ENCODE measurements at places on chromosomes 1 and 21.

DNA sequence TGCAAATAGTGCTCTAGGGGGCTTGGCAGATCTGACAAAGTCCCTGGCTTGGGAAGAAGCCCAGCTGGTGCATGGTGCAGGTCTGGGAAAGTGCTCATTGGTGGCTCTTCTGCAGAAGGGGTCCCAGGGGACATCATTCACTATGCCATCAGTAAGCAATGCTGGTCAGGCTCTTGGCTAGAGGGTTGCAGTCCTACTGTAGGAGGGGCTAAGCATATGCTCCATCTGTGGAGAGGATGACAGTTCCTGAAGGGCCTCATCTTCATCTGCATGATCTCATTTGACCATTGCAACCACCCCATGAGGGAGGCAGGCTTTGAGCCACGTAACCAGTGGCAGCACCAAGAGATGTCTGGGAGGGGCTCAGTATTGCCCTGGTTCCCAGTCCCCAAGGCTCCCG is 31.5 kb upstream of the VASH2 start:
- DNase-seq, result no peak

DNA sequence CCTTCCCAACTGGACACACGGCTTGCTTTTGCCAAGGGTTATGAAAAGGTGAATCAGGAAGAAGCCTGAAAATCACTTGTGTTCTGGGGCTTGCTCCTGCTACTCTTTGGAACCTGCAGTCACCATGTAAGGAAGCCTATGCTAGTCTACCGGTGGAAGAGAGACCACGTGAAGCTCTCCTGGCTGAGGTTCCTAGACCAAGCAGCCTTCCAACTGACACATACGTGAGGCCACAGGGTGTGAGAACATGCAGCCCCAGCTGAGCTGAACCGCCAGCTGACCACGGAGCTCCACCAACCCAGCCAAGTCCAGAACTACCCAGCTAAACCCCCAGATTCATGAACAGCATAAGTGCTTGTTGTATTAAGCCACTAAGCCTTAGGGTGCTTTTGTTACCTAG is 72.8 kb upstream of the KRTAP19-8 start:
- no peak for DNase-seq

GRCh38 chr1:33241866-33242265 is 14.4 kb upstream of the ZNF362 start:
- no peak for DNase-seq

- DNase-seq, result no peak
Measured at GRCh38 chr1:203511513-203511912, 17.6 kb downstream of the OPTC start.

DNA sequence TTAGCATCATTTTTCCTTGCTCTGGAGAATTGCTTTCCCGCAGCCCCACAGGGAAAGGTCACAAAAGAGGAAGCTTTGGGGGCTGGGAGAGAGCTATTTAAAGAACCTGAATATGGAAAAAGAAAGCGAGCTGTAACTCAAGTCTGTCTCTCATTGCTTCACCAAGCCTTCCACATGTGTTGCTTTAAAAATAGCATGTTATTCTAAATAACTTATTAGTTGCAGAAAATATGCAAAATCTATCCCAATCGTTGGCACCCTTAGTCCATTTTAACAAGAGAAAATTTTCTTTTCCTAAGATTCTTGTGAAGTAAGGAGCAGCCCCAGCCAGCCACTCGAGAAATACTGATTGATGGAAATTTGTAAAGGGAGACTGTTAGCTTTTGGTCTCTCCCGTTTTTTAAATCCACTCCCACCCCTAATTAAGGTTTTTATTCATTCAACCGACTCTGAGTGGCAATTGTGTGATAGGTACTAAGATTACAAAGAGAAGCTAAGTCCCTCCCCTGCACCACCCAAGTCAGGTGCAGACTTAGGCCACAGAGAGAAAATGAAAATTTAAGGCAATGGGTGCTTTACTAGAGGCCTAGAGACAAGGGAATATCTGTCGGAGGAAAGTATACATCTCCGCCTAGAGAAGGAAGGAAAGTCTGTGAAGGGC is 802 bp downstream of the CYP4X1 start:
- DNase-seq, result no peak

GRCh38 chr1:203199816-203200571 is 13.5 kb upstream of the CHI3L1 start:
- peak; percentile 78 for DNase-seq

GRCh38 chr1:246106342-246106763 is 400.7 kb downstream of the SMYD3 start:
- DNase-seq, result no peak

- no peak for DNase-seq
Measured at GRCh38 chr21:38454161-38454560, 44.1 kb downstream of the ERG start.

GRCh38 chr1:174322202-174322862 is 125.4 kb upstream of the GPR52 start:
- no peak for DNase-seq

DNA sequence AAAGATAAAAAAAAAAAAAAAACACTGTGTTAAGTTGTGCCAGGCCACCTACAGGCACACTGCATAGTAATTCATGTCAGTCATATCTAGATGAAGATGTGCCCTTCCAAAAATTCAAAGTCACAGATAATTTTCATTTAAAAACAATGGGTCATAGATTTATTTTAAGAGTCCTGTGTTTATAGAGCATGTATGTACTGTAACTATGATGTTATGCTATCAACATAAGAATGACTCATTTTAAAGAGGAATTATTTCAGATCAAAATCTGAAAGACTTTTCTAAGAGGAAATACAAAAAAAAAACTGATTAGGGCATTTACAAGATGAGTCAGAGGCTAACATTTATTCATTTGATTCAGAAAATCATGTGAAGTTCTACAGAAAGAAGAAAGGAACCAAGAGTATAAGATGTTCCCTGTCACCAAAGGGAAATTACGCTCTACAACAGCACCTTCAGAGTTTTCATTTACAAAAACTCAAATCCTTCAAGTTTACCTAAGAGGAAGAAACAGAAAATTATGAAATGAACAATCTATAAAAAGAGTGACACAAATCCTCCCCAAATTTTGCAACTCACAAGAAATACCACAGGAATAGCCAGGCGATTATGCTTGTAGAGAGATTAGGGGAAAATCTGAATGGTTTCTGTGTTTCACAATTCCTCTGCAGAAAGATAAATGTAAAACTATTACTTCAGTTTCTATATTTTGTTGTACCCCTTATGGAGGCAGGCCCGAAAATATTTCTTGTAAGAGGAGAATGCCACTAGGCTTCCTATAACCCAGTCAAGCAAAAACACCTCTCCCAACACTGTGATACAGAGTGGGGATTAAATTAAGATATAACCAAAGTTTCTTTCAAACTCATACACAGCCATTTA is 13.8 kb downstream of the TP53BP2 start:
- peak; percentile 34 for DNase-seq

DNA sequence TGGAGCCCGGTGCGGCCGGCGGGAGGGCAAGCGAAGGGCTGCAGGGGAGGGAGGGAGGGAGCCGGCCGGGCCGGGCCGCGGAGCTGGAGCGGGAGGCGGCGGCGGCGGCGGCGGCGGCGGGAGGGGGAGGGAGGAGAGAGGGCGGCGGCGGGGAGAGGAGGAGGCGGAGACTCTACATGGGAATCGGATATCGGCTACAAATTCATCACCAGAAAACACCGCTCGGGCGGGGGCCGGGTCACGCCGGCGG is at the start of gene AKT3:
Gene AKT3 (minus strand): TSS at position 42 of the 250 bp plus-strand sequence. CDS start 7,073 bp downstream, outside the sequence.
- no peak for DNase-seq

DNA sequence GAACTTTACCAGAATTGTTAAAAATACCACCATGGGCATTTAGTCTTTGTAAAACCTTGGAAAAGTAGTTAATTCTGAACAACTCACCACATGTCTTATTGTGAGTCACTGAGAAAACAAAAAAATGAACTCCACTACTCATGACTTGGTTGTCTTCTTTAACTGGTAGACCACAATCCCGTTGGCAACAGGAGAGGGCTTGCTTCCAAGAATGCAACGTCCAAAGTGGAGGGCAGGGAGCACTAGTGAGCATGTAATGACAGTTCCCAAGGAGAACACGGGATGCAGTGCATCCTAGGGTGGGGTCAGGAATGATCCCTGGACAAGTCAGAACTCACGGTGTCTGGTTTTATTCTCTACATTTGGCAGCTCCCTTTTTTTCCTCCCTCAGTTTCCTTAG is 15.2 kb upstream of the HMCN1 start:
- DNase-seq, result peak; percentile 93

GRCh38 chr1:176055398-176055797 is 151.7 kb downstream of the COP1 start:
- DNase-seq, result no peak

- DNase-seq, result peak; percentile 100
Measured at GRCh38 chr1:198601936-198602889, 36.6 kb upstream of the PTPRC start.

DNA sequence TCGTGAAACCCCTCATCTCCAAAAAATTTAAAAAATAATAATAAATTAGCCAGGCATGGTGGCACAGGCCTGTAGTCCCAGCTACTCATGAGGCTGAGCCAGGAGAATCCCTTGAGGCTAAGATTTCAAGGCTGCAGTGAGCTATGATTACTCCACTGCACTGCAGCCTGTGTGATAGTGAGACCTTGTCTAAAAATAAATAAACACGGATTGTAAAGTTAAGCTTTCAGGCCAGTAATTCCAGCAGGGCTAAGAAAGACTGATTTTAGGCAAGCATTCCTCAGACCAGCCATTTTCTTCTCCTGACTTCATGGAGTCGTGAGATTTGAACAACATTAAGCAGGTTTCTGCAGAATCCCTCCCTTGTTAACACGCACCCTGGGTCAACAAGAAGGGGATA is 77.2 kb upstream of the EFHD2 start:
- DNase-seq, result no peak

- peak; percentile 44 for DNase-seq
Measured at GRCh38 chr1:28129150-28129549, 40.7 kb upstream of the EYA3 start.

DNA sequence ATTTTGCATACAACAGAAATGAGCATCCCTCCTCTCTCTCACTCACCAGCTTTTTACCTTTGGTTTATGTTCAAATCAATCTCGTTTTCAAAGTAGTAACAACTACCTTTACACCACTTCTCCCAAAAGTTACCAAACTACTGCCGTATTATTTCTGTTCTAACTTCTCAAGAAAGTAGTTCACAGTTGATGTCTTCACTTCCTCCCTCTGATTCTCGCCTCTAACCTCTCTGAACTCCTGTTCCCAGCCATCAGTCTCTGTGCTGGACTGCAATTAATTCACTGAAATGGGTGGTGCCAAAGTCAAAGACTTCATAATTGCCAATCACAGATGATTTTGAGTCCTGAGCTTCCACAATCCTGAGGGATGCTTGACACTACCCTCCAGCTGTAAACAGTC is 54.0 kb downstream of the ZNF281 start:
- no peak for DNase-seq

- no peak for DNase-seq
Measured at GRCh38 chr1:153866045-153866850, 56.5 kb downstream of the GATAD2B start.

GRCh38 chr1:79667848-79668696 is 661.5 kb upstream of the ADGRL4 start:
- no peak for DNase-seq

GRCh38 chr1:245946905-245947304 is 560.2 kb downstream of the SMYD3 start:
- no peak for DNase-seq

- no peak for DNase-seq
Measured at GRCh38 chr1:197017558-197018146, 40.3 kb downstream of the CFHR5 start.

DNA sequence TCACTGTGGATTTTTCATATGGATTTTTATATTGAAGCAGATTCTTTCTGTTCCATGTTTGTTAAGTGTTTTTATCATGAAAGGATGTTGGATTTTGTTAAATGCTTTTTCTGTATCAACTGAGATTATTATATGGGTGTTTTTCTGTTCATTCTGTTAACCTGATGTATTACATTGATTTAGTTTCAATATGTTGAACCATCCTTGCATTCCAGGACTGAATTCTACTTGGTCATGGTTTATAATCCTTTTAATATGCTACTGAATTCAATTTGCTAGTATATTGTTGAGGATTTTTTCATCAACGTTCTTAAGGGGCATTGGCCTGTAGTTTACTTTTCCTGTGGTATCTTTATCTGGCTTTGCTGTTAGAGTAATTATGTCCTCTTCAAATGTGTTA is 55.8 kb downstream of the CCDC30 start:
- DNase-seq, result no peak

DNA sequence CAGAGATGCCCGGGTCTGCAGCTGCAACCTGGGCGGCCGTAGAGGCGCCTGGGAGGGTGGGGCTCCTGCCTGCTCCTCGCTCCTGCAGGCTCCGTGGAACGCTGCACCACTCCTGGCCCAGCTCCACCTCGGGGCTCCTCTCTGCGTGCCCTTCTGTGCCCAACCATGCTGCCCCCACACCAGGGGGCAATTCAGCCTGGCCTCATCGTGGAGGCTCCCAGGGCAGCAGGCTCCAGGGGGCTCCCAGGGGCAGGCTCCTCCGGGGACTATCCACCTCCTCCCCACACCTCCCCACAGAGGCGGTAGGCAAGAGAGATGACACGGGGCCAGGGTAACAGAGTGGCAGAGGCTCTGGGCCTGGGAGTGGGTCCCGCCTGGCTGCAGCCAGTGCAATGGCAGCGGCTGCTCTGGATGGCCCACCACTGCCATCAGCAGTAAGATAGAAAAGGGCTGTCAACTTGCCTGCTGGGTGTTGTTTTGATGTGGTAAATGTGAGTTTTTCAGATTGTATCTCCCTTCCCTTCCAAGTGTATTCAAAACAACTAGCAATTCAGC is 22.4 kb upstream of the LRRC8C start:
- DNase-seq, result no peak

DNA sequence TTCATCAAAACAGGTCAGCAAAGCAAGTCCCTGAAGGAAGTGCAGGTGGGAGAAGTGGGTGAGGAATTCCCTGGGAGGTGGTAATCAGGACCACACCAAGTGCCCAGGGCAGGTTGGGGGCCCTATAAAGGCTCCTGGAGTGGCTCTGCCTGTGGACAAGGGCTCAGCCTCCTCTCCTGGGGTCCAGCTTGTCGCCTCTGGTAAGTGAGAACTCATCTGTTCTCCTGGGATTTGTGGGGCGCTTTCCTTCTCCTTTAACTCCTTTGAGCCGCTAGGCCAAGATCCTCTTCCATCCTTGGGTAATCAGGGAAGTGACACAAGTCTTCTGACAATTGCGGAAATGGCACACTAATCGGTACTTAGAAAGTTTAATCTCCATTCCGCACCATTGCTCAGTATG is at the start of gene SPRR4:
Gene SPRR4 (plus strand): TSS at position 154 of the 400 bp plus-strand sequence. CDS start 1,243 bp downstream, outside the sequence.
- no peak for DNase-seq

GRCh38 chr21:27017246-27017645 is 50.4 kb upstream of the ADAMTS5 start:
- DNase-seq, result no peak

GRCh38 chr1:232367293-232367692 is 262.6 kb downstream of the SIPA1L2 start:
- no peak for DNase-seq

GRCh38 chr1:21938732-21939538 is 1.8 kb upstream of the HSPG2 start:
- no peak for DNase-seq

GRCh38 chr1:51752073-51752948 is 126.2 kb downstream of the NRDC start:
- no peak for DNase-seq

GRCh38 chr1:214271995-214272731 is 8.8 kb upstream of the SMYD2 start:
- no peak for DNase-seq

Data from GM04503 (cell line).